ENCODE measurements at places on chromosomes 7 and 10.
A peak's percentile ranks its signal among the peaks of the same experiment; 100 is the strongest.

GRCh38 chr10:11095374-11095801, 77.7 kb downstream of the CELF2 start:
- DNase-seq = no peak

DNA sequence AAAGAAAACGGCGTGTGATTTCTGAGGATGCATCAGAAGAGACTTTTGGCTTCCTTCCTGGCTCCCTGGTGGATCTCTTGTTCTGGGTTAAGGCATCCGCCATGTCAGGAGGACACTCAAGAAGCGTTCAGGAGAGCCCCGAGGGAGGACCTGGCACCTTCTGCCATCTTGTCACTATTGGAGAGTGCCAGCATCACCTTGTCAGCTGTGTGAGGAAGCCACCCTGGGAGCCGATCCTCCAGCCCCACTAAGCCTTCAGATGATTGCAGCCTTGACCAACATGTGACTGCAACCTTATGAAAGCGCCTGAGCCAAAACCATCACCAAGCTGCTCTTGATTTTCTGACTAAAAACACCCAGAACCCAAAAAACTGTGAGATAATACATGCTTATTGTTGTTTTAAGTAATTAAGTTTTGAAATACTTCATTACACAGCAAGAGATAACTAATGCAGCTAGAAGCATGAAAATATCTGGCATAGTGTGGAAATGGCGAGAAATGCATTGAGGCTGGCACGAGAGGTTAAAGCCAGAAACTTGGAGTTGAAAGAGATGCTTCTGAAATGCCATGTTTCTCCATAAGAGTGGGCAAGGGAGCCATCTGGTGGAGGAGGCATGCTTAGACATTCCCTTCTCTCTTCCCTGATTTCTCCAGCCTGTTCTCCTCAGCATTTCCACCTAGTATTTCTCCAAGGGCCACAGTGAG, 5.4 kb upstream of the ZFYVE27 start:
- peak; percentile 10 for DNase-seq

- no peak for DNase-seq
Measured at GRCh38 chr10:107264742-107265141, 100.2 kb upstream of the SORCS1 start.

GRCh38 chr10:94016727-94017714, 23.3 kb downstream of the PLCE1 start:
- no peak for DNase-seq

DNA sequence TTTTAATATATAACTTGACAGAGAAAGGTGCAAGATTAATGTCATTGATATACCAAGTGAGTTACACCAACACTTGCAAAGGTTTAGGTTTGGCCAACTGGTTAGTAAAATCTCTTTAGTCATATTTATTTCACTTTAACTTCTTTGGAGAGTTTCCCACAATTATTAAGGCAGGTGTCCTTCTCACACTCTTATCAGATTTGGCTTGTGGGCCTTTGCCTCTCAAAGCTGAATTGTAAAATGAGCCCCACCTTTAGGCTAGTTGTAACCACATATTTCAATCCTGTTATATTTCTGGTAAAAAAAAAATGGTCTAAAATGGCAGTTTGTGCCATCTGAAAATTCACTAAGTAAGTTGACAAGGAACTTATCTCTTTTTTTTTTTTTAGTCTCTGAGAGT, 26.6 kb upstream of the FOXP2 start:
- DNase-seq = no peak

- DNase-seq = no peak
Measured at GRCh38 chr7:51304729-51305128, 11.9 kb downstream of the COBL start.

- no peak for DNase-seq
Measured at GRCh38 chr10:20535897-20536881, 360.9 kb downstream of the NEBL start.

DNA sequence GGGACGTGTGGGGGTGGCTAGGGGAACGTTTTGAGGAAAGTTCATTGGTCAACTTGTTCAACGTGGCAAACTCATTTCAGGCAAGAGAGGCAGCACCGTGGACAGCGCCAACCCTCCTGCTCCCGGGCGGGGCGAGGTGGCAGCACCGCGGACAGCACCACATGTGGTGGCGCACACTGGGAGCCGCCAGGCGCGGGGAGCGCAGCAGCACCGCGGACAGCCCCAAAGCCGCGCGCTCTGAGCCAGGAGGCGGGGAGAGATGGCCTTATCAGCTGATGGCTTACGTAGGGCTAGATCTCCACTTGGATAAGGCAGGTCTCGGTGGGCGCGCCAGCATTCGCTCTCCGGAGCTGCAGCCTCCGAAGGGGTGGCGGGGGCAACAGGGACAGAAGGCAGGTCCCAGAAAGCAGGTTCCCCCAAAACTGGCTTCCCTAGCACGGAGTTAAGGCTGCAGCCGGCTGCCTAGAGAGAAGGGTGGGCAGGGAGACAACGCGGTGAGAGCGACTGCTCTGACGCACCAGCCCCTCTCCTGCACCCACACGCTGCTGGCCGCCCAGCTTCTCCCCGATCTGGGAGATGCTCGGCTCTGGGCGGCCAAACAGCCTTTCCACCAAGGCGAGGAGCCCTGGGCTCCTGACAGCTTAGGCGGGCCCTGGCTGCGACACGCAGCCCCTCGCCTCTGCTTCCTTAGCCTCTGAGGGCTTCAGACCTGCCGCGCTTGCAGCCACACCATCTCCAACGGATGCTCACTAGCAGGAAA, at the start of gene HTR5A:
Gene HTR5A (plus strand): TSS at position 333 of the 760 bp plus-strand sequence. CDS start 576 bp downstream, outside the sequence.
- peak; percentile 46 for DNase-seq

- no peak for DNase-seq
Measured at GRCh38 chr7:30572212-30572841, 22.4 kb upstream of the GARS1 start.

DNA sequence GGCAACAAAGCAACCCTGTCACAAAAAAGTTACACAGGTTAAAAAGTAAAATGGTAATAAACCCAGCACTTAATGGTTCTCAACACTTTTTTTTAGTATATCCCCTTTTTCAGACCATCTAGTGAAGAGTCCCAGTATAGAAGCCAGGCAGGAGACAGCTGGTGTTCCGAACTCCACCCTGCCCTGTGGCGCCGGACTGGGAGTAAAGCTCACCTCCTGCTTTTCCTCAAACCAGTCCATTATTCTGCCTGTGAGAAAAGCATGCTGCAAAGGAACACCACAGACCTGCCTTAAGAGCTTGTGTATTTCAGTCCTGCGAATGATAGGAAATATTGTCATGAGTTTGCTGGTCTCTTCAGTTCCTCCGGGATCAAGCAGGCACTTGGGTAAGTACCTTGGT, 81.0 kb downstream of the EZH2 start:
- DNase-seq = no peak

GRCh38 chr10:35328404-35329037, 7.8 kb upstream of the CCNY start:
- no peak for DNase-seq

DNA sequence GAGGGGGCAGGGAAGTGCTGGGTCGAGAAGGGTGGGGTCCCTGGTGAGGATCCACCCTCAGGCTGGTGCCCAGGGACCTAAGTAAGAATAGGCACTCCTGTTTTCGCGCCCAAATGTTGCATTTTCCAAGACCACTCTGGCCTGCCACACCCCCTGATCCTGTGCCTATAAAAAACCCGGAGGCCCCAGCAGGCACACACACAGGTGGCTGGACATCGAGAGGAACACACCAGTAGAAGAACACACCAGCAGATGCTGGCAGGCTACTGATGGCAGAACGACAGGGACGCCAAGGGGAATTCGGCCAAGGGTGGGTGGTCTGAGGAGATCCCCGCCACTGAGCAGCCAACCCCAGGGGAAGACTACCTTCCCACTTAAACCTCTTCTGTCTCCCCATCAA, 633.9 kb upstream of the POT1 start:
- no peak for DNase-seq

GRCh38 chr7:133618970-133619369, 366.1 kb downstream of the EXOC4 start:
- DNase-seq = no peak

GRCh38 chr7:44415510-44415909, 74.9 kb downstream of the NUDCD3 start:
- no peak for DNase-seq

DNA sequence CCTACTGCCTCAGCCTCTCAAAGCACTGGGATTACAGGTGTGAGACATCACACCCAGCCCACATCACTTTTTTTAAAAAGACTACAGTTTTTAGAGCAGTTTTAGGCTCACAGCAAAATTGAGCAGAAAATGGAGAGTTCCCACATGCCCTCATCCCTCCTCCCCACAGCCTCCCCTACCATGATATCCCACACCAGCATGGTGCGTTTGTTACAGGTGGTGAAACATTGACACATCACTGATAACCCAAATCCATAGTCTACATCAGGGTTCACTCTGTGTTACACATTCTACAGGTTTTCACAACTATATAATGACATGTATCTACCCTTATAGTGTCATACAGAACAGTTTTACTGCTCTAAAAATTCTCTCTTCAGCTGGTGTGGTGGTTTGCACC, 24.3 kb upstream of the TOMM7 start:
- DNase-seq = no peak

DNA sequence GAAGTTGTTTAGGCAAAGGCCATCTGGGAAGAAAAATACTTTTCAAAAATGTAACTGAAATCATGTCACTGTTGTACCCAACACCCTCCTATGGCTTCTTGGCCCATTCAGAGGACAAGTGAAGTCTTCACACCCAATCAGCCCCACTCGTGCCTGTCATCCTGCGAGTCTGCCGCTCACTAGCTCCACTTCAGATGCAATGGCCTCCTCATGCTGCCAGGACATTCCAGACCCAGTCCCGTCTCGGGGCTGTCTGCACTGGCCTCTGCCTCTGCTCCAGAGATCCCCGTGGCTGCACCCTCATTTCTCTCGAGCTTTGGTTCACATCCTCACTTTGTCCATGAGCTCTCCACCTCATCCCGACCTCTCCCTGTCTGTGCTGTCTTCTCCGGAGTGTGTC, 227.1 kb downstream of the KCNMA1 start:
- DNase-seq = no peak

DNA sequence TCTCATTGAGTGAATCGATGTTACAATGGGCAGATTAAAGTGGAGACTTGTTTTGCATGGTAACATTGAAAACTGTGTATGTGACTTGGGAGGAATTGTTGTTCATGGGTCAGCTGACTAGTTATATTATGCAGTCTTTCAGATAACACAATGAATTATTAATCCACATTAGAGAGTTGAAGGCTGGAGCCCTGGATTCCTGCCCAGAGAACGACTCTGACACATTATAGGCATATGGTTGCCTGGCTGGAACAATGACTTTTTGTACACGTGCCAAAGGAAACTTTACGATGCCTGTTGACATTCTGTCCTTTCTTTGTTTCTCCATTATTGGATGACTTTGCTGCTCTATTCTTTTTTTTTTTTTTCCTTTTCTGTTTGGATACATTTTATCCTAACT, 52.3 kb upstream of the TMEM229A start:
- DNase-seq = no peak

DNA sequence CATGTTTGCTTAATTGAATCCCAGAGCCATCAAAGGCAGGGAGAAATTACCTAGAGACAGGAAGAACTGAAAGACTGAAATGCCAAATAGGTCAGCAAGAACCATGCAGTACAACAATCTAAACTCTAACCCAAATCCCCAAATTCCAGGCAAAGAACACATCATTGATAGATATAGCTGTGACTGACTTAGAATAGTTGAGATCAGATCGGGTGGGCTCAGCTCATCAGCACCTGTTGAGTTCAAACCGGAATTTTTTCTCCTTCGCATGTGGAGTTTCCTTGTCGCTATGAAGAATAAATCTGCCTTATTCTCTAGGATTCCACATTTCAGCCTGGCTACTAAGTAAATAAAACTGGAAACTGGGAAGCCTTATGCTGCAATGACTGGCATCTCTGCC, 1.4 kb downstream of the ANKMY2 start:
- DNase-seq = no peak

DNA sequence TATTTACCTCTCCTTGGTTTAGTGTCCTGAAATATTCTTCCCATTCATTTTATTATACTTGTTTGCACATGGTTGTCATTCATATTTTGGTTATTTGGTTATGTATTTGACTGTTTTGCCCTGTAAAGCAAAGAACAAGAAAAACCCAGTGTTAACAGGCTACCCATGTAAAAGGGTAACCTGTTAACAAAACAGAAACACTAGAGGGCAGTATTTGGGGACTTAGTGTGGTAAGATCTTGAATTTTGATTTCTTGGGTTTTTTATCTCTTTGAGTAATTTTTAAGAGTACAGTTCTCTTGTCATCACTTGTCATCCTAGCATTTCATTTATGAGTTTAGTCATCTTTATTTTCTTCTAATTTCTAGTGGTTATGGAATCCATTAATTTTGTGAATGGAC, 51.3 kb downstream of the POLL start:
- DNase-seq = no peak

DNA sequence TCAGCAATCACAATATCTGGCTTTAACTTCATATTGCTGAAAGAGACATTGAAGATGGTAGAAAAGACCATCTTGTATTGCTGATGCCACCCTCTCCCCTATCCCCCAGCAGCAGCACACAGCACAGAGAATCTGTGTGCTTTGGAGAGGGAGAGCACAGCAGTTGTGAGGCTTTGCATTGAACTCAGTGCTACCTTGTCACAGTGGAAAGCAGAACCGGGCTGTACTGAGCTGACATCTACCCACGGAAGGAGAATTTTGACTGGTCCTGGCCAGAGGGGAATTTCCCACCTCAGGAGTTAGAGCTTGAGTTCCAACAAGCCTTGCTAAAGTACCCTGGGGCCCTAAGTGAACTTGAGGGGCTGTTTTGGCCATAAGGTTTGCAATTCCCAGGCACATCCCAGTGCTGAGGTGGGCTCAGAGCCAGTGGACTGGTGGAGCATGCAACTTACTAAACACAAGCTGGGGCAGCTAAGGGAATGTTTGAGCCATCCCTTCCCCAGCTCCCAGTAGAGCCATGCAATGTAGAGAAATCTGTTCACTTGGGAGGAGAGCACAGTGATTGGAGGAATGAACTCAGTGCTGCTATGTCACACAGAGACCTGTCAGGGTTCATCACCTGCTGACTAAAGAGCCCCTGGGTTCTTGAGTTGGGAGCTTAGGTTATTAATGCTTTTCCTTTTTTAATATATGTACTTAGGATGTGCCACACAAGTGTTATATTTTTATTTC, 62.1 kb downstream of the OR13A1 start:
- DNase-seq = no peak

- no peak for DNase-seq
Measured at GRCh38 chr10:100356067-100357017, 9.3 kb downstream of the SCD start.

DNA sequence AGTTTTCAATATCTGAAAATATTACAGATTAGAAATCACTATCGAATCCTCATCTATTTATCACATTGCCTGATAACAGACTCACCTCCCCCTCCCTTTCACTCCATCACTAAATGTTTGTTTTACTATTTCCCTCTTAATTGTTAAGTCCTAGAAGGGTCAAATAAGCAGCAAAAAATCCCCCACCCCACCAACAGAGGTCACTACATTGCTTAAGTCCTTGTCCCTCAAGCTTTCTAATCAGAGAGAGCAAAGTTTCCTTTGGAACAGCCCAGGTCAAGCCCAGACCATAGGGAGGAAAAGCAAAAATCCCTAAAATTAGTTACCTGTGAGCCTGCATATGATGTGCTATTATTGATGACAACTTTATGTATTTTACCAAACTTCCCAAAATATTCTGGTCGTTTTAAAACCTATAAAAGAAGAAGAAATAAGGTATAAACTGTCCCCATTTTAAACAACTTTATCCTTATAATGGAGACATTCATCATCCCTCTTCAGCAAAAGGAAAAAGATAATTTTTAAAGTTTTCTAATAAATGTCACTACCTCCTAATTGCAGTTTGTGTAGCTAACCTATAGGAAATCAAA, 95.0 kb downstream of the CNOT4 start:
- no peak for DNase-seq

- no peak for DNase-seq
Measured at GRCh38 chr7:66170309-66171231, 34.6 kb upstream of the TPST1 start.
